Activated CD8-positive, alpha-beta T cell treated with anti-CD3 and anti-CD28 coated beads, Interleukin-2, amount 10 ng/mL, durations not matched to agents 7 days and 5 days (primary cell): ENCODE measurements at places on chromosomes 5 and 9. TPM values are rescaled to one million over a fixed set of nuclear protein-coding genes. Genes with fewer than 3 reads are reported as not detected.

FAM221B gene
- total RNA-seq, result not detected

SHB gene
- total RNA-seq, result 0.58 TPM

NDST1 gene
- 0.63 TPM for total RNA-seq

IQGAP2 gene
- total RNA-seq, result 62.7 TPM

OMD gene
- not detected for total RNA-seq

MARCOL gene
- total RNA-seq, result not detected

STK32A gene
- not detected for total RNA-seq

DNA sequence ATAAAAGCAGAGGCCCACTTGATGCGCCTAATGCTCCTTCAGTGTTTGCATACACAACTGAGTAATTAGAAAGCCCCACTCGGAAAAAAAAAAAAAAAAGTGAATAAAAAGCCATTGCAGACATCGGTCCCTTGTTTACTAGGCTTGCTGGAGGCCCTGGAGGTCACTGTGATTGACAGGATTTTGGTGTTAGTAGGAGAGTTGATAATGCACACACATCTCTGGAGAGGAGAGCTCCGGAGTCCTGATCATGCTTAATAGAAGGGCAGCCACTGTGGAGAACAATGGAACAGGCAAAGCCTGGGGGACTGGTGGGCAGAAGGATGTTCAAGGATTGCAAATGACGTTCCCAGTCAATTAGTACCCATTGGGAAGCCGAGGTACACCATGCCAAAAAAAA lies 152.5 kb downstream of the EFNA5 start:
- no peaks in the 10 kb centered on the region for H3K4me1 ChIP-seq
- H3K4me3 ChIP-seq, result no peak overlapping the region
- no peak for DNase-seq
- no peaks in the 10 kb centered on the region for H3K36me3 ChIP-seq

DNA sequence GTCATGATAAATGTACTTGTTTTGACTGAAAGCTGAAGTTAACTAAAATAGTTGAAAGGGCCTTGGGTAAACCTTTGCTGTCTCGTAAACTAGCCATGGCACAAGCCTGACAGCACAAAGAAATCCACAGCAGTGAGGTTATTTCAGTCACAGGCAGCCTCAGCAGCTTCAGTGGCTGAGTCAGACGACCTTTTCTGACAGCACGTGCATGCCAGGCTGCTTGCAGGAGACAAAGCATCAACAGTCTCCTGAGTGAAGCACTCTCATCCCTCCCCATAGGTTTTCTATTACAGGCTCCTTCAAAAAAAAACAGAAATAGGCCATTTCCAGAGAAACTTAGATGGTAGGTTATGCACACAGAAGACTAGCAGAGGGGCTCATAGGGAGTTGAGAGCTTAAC lies 34.6 kb downstream of the OXCT1 start:
- H3K36me3 ChIP-seq, result peaks cover 73% of the 10 kb centered on the region
- H3K27me3 ChIP-seq, result no peaks in the 10 kb centered on the region
- no peak for DNase-seq

GRCh38 chr5:109695005-109695926 lies 5.5 kb downstream of the MAN2A1 start:
- H3K27ac ChIP-seq, result peak overlapping the region; percentile 69
- no peaks in the 10 kb centered on the region for H3K27me3 ChIP-seq
- H3K36me3 ChIP-seq, result peaks cover 46% of the 10 kb centered on the region
- H3K4me3 ChIP-seq, result peak overlapping the region; percentile 34
- no peak for DNase-seq
- peaks cover 68% of the 10 kb centered on the region for H3K4me1 ChIP-seq

DNA sequence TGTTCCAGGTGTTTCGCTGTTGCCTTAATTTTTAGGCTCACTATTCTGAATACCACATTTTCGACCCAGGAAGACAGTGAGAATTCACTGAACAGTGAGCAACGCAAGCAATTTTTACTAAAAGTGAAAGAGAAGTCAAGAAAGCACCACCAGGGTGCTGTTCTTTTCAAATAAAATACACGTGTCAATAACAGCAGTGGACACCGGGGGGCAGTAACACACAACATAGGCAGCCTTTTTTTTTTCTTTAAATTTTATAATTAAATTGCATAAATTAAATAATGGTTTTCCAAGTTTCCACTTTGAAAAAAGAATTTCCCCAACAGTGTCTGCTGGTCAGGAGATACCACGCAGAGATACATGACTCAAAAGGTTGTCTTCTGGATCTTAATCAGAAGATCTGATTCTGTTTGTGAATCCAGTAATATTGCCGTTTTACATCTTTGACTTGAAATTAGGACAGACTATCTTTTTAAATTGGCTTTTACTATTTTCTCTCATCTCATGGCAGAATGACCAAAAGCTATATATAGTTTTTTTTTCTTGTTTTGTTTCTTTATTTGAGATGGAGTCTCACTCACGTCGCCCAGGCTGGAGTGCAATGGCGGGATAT lies 47.1 kb upstream of the SH3GL2 start:
- peak; percentile 52 for DNase-seq
- H3K27me3 ChIP-seq, result no peaks in the 10 kb centered on the region
- H3K27ac ChIP-seq, result no peak overlapping the region
- H3K4me1 ChIP-seq, result no peaks in the 10 kb centered on the region
- H3K36me3 ChIP-seq, result no peaks in the 10 kb centered on the region

- H3K4me3 ChIP-seq, result no peak overlapping the region
- peaks cover 28% of the 10 kb centered on the region for H3K27me3 ChIP-seq
- no peak for DNase-seq
- no peak overlapping the region for H3K27ac ChIP-seq
Observed at GRCh38 chr9:113823421-113823820, 52.7 kb upstream of the ZNF618 start.

DNA sequence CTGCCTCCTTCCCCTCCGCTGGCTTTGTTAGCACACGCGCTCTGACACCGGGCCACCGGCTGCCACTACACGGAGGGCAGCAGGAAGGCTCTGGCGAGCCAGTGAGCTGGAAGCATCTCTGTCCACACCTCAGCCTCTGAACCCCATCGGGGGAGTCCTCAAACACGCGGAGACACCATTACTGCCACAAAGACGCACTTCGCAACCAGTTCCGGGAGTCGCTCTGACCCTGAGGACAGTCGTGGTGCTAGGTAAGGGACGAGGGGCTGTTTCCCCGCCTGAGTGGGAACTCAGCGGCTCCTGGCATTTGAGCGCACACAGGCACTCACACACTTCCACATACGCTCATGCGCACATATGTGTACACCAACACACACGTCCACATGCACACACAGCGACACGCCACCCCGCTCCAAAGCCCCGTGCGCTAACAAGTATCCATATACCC lies 160.0 kb downstream of the C9orf152 start:
- peak overlapping the region; percentile 75 for H3K27ac ChIP-seq
- DNase-seq, result no peak
- H3K36me3 ChIP-seq, result peaks cover 15% of the 10 kb centered on the region

- peaks cover 60% of the 10 kb centered on the region for H3K4me1 ChIP-seq
- DNase-seq, result no peak
- peaks cover 32% of the 10 kb centered on the region for H3K36me3 ChIP-seq
- peak overlapping the region; percentile 71 for H3K4me3 ChIP-seq
Observed at GRCh38 chr9:126411948-126412284, 85.3 kb downstream of the MVB12B start.

GRCh38 chr5:140362875-140363630 lies 3.1 kb downstream of the SLC4A9 start:
- H3K27me3 ChIP-seq, result peaks cover 7% of the 10 kb centered on the region
- peaks cover 11% of the 10 kb centered on the region for H3K4me1 ChIP-seq
- peak; percentile 89 for DNase-seq

DNA sequence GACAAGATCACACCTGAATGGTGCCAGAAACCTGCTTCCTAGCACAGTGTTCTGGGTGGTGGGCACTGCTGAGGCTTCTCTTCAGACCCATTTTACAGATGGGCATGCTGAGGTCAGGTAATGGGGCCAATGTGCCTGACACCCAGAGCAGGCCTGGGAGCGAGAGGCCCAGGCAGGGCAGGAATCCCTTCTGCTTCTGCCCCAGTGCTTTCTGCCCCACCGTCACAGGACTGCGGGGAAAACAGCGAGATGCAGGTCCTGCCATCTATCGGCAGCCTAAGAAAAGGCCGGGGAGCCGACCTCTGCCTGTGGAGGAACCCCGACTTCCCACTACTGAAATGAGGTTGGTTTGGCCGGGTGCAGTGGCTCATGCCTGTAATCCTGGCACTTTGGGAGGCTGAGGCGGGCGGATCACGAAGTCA lies 22.8 kb upstream of the RNU6ATAC start:
- H3K27ac ChIP-seq, result no peak overlapping the region
- DNase-seq, result no peak
- H3K27me3 ChIP-seq, result peaks cover 12% of the 10 kb centered on the region
- no peak overlapping the region for H3K4me3 ChIP-seq
- H3K4me1 ChIP-seq, result peaks cover 12% of the 10 kb centered on the region

DNA sequence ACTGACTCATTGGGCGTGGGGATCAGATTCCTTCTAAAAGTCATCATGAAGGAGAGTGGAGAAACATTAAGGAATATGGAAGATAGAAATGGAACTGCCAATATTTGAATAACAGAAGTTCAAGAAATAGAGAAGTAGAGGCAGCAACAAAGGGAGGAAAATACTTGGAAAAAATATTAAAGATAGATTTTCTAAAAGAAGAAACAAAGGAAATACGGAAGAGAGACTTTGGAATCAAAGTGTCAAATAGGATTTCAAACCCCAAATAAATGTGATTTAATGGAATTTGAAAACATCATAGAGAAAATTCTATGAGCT lies 605.1 kb upstream of the KLF4 start:
- no peaks in the 10 kb centered on the region for H3K36me3 ChIP-seq
- no peaks in the 10 kb centered on the region for H3K27me3 ChIP-seq
- DNase-seq, result no peak
- H3K27ac ChIP-seq, result no peak overlapping the region

GRCh38 chr9:9412241-9412640 lies 1200.6 kb downstream of the PTPRD start:
- H3K27me3 ChIP-seq, result no peaks in the 10 kb centered on the region
- no peak overlapping the region for H3K4me3 ChIP-seq
- no peaks in the 10 kb centered on the region for H3K4me1 ChIP-seq
- DNase-seq, result no peak
- H3K36me3 ChIP-seq, result no peaks in the 10 kb centered on the region

DNA sequence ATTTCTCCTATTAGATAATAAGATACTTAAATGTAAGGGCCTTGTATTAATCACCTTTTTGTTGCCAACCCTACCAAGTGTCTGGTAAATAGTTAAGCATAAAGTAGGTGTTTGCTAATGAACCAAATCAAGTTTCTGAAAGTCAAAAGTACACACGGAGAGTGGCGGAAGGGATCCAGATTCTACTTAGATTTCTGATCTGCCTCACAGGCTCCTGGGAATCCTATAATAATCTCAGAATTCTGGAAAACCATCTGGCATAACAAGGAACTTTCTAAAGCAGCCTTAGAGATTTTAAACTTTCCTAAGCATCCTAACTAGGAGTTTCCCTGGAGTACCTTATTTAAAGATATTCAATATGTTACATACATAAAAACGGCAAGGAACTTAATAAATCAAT lies 363.2 kb upstream of the SMC2 start:
- no peak overlapping the region for H3K4me3 ChIP-seq
- no peaks in the 10 kb centered on the region for H3K4me1 ChIP-seq
- H3K27ac ChIP-seq, result no peak overlapping the region

DNA sequence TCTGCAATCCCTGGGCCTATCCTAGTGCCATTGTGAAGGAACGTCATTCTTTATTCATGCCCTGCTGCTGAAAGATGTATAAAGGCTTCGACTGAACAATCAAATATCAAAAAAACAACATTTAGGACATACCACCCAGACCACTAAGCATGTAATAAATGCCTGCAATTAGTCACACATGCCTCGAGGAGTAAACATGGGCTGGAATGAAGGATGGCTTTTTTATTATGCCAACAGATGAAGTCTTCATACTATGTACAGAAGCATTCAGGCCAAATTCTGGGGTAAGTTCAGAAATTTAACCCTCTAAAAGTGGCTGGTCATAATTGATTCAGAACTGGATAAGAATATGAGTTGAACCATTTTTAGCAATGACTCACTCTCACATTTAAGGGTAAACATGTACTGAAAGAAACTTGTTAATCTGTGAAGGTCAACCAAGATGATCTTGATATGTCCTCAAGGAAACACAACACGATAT lies 38.1 kb downstream of the FAM240B start:
- H3K4me3 ChIP-seq, result no peak overlapping the region
- H3K27me3 ChIP-seq, result peaks cover 6% of the 10 kb centered on the region
- H3K36me3 ChIP-seq, result no peaks in the 10 kb centered on the region
- H3K4me1 ChIP-seq, result no peaks in the 10 kb centered on the region
- H3K27ac ChIP-seq, result no peak overlapping the region

GRCh38 chr5:6902597-6902996 lies 189.4 kb downstream of the TENT4A start:
- no peak for DNase-seq
- no peaks in the 10 kb centered on the region for H3K27me3 ChIP-seq
- no peak overlapping the region for H3K27ac ChIP-seq
- no peak overlapping the region for H3K4me3 ChIP-seq
- no peaks in the 10 kb centered on the region for H3K4me1 ChIP-seq
- H3K36me3 ChIP-seq, result no peaks in the 10 kb centered on the region

DNA sequence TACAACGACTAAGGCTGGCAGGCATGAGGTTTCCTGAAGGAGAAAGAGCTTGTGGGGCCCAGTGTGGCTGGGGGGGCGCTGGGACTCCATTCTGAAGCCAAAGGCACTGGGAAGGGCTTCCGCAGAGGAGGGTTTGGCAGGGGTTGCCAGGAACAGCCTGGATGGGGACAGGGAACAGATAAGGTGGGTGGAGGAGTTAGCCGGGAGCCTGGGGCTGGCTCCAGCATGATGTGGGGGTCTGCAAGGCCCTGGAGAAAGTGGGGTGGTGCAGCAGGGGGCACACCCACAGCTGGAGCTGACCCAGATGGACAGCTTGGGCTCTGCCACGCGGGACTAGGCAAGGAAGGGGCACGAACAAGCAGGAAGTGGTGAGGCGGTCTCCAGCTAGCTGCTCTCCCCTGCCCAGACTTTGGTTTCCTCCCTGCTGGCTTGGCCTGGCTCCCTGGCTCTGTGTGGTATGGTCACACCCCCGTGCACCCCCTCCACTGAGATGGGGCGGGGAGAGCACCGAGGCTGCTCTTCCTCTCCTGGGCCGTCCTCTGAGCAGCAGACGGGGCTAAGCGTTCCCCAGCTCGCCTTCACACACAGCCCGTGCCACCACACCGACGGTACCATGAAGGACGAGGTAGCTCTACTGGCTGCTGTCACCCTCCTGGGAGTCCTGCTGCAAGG lies at the start of gene LTC4S:
Gene LTC4S, plus strand, starts transcription at position 519 of the 672 bp plus-strand sequence. Its CDS starts 95 bp downstream, at position 614.
- peak within 1 kb of the TSS; percentile 82 for H3K27ac ChIP-seq
- H3K36me3 ChIP-seq, result peaks cover 13% of the 10 kb centered on the region
- peaks cover 35% of the 10 kb centered on the region for H3K4me1 ChIP-seq
- H3K27me3 ChIP-seq, result no peaks in the 10 kb centered on the region

GRCh38 chr5:169450464-169450863 lies 133.1 kb upstream of the SPDL1 start:
- no peaks in the 10 kb centered on the region for H3K4me1 ChIP-seq
- H3K27ac ChIP-seq, result no peak overlapping the region
- no peaks in the 10 kb centered on the region for H3K36me3 ChIP-seq
- peaks cover 7% of the 10 kb centered on the region for H3K27me3 ChIP-seq
- H3K4me3 ChIP-seq, result no peak overlapping the region

GRCh38 chr9:80175286-80176150 lies 603.8 kb downstream of the TLE4 start:
- H3K27me3 ChIP-seq, result no peaks in the 10 kb centered on the region
- no peak overlapping the region for H3K4me3 ChIP-seq
- no peak overlapping the region for H3K27ac ChIP-seq
- H3K36me3 ChIP-seq, result no peaks in the 10 kb centered on the region
- no peaks in the 10 kb centered on the region for H3K4me1 ChIP-seq
